Lower lobe of right lung (tissue), 2 donors: ENCODE measurements at places on chromosomes 7 and 10. TPM values are rescaled to one million over a fixed set of nuclear protein-coding genes. Genes with fewer than 3 reads are reported as not detected.

TAS2R40 gene
- total RNA-seq, result not detected

HABP2 gene
- total RNA-seq, result 0.77 TPM

UNCX gene
- not detected for total RNA-seq

UNC5B gene
- 22.2 TPM for total RNA-seq

CLEC5A gene
- total RNA-seq, result 7.5 TPM

PPP3CB gene
- 41.3 TPM for total RNA-seq

MYH16 gene
- total RNA-seq, result not detected

MNX1 gene
- 0.74 TPM for total RNA-seq

SERPINE1 gene
- 15.4 TPM for total RNA-seq

MOGAT3 gene
- not detected for total RNA-seq

SPOCK2 gene
- 108 TPM for total RNA-seq

MRPS24 gene
- 58.2 TPM for total RNA-seq

MORN4 gene
- 5.4 TPM for total RNA-seq

ANKRD16 gene
- total RNA-seq, result 5.6 TPM

UCN3 gene
- total RNA-seq, result 0.53 TPM

ZNF853 gene
- 4.4 TPM for total RNA-seq

LBX1 gene
- not detected for total RNA-seq

SPDYE16 gene
- 0.18 TPM for total RNA-seq

FAM171A1 gene
- total RNA-seq, result 14.0 TPM

PDLIM1 gene
- 178 TPM for total RNA-seq

AKR1C4 gene
- not detected for total RNA-seq

PHTF2 gene
- 15.2 TPM for total RNA-seq
